ENCODE measurements at places on chromosomes 2 and 18. TPM values are rescaled to one million over a fixed set of nuclear protein-coding genes. Genes with fewer than 3 reads are reported as not detected.

Gene DCC
- total RNA-seq: not detected

- no peak for DNase-seq
Measured at GRCh38 chr18:54742659-54743604, 85.3 kb upstream of the RAB27B start.

Gene CSRNP3
- total RNA-seq: not detected

DNA sequence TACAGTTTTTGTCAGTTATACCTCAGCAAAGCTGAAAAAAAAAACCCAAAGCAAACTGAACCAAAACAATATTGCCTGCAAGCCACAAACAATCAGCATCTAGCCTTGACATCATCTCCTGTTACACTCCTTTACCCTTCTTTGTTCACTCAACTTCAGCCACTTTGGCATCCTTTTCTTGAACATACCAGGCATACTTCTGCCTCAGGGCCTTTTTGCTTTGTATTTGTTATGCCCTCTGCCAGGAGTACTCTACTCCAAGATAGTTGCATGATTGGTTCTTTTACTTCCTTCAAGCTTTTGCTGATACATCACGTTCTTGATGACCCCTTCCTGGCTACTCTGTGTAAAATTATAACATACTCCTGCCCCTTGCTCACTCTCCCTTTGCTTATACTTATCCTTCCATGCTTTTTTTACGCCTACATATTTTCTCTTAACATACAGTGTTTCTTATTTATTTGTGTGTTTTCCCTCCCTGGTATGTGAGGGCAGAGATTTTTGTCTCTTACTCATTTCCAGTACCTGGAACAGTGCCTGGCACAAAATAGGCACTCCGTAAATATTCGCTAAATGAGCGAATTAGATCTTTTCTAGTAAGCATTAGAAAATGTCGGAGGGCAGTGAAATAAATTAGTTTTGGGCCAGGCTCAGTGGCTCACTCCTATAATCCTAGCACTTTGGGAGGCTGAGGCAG lies 12.7 kb downstream of the ABI2 start:
- peak; percentile 91 for DNase-seq

GRCh38 chr18:36352384-36352783 lies 54.9 kb downstream of the FHOD3 start:
- DNase-seq: no peak

Gene MRO
- total RNA-seq: not detected

- no peak for DNase-seq
Measured at GRCh38 chr2:188957646-188958045, 16.5 kb upstream of the COL3A1 start.

GRCh38 chr2:152432206-152432653 lies 97.3 kb downstream of the FMNL2 start:
- DNase-seq: no peak

- DNase-seq: no peak
Measured at GRCh38 chr2:113342650-113343049, 63.9 kb upstream of the PAX8 start.

- DNase-seq: no peak
Measured at GRCh38 chr2:58638256-58638805, 397.2 kb upstream of the FANCL start.

Gene ATAD2B
- 13.5 TPM for total RNA-seq

Gene EGR4
- total RNA-seq: not detected

GRCh38 chr18:12307701-12308385 lies at the start of gene TUBB6:
TUBB6 (plus strand) TSS chr18:12308241; CDS start chr18:12308293, 52 bp downstream.
- peak; percentile 93 for DNase-seq

Gene SCG2
- total RNA-seq: 5.0 TPM

Measured in SJSA1 (cell line).